ENCODE measurements at places on chromosomes 4 and X.

DNA sequence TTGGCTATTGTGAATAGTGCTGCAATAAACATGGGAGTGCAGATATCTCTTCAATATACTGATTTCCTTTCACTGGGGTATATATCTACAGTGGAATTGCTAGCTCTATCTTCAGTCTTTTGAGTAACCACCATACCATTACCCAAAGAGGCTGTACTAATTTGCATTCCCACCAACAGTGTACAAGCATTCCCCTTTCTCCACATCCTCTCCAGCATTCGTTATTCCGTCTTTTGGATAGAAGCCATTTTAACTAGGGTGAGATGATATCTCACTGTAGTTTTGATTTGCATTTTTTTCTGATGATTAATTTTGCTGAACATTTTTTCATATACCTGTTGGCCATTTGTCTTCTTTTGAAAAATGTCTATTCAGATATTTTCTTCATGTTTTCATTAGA lies 110.3 kb downstream of the PRDM5 start:
- no peak for DNase-seq

GRCh38 chrX:40661489-40661888 lies 14.1 kb upstream of the CXorf38 start:
- no peak for DNase-seq

- no peak for DNase-seq
Observed at GRCh38 chrX:40078489-40079227, 19.1 kb downstream of the BCOR start.

- DNase-seq = no peak
Observed at GRCh38 chr4:65416891-65417290, 253.4 kb downstream of the EPHA5 start.

- no peak for DNase-seq
Observed at GRCh38 chrX:117751155-117751554, 365.5 kb downstream of the KLHL13 start.

GRCh38 chr4:85498068-85498733 lies 23.3 kb downstream of the ARHGAP24 start:
- DNase-seq = peak; percentile 2

DNA sequence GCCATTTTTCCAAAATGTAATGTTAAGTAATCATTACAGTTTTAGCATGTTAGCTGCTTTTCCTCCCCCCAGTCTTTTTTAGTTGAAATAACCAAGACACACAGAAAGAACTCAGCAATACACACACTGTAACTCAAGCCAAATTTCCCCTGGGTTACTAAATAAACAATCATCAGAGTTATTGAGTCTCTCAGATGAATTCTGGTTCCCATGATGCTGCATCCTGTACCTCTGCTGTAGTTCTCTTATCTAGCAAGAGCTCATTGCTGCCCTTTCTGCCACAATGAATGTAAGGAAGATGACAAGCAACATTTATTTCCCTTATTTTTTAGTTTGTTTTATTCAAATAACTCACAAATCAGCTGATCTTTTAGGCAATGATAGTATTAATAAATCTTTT lies 185.1 kb downstream of the ARHGAP6 start:
- DNase-seq = no peak

GRCh38 chr4:20623939-20624338 lies 76.3 kb upstream of the PACRGL start:
- no peak for DNase-seq

DNA sequence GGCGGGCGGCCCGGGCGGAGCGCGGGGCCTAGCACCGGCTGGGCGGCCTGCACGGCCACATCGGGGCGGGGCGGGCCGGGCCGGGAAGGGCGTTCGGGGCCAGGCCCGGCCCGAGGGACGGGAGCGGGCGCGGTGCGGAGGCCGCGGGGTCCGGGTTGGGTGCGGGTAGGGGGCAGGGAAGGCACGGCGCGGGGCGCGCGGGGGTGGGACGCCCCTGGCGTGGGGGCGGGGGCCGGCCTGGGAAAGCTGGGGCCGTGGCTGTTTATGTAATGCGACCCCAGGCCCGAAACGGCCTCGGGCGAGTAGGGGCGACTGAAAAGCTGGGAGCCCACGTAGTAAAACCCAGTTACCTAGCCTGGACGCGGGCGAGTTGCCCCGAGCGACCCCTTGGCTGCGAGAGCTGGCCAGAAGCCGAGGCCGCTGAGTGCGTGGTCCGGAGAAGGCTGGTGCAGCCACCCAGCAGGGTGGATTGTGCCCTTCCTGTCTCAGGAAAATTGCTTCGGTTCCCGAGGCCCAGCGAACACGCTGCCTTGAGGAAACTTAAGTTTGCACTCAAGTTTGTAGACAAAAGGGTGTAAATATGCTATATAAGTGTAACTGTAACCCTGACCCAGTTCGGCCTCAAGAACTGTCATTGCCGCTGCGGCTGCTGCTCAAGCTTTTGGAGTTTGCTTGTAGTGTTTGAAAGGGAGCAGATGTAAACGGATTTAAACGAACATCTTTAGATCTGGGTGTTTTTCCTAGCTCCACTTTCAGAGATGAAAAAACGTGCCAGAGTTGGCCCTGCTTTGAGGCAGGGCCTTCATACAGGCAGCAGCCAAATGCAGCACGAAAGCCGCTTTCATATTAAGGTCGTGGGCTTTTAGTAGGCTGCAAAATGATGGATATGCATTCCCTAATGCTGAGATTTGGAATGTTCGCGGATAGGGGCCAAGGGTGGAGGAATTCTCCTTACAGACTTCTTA lies 674 bp downstream of the SEC24B start:
- DNase-seq = peak; percentile 13

DNA sequence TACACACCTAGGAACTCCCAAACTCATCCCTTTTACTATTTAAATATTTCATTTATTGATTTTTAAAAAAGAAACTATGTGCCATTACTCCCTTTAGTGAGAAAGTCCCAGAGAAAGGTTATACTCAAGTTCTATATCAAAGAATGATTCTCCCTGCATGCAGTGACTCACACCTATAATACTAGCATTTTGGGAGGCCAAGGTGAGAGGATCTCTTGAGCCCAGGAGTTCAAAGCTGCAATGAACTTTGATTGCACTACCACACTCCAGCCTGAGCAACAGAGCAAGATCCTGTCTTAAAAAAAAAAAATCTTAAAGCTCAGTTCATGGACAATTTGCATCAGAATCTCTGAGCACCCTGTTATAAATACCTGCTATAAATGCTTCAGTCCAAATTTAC lies 9.2 kb upstream of the RBPJ start:
- DNase-seq = no peak

- DNase-seq = no peak
Observed at GRCh38 chr4:100314057-100314456, 123.8 kb upstream of the DDIT4L start.

GRCh38 chr4:186298031-186298647 lies 32.1 kb downstream of the F11 start:
- DNase-seq = no peak

- no peak for DNase-seq
Observed at GRCh38 chr4:26124753-26125321, 196.0 kb upstream of the RBPJ start.

GRCh38 chr4:121788896-121789295 lies 12.2 kb upstream of the EXOSC9 start:
- no peak for DNase-seq

DNA sequence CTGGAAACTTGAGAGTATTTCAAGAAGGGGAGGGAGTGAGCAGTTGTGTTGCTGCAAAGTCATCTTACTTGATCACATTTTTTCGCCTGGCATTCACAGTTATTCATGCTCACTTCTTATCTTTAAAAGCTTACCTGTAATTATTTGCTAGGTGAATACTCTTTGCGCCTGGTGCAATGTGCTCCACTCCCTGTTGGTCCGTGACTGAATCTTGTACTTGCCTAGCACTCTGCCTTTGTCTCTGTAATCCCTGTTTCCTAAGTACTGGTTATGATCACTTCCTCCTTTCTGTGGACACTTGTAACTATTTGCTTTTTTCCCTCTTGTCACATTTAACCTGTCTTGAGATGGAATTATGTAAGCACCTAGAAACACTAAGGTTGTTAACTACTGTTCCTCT lies 5.8 kb downstream of the BMP2K start:
- DNase-seq = no peak

DNA sequence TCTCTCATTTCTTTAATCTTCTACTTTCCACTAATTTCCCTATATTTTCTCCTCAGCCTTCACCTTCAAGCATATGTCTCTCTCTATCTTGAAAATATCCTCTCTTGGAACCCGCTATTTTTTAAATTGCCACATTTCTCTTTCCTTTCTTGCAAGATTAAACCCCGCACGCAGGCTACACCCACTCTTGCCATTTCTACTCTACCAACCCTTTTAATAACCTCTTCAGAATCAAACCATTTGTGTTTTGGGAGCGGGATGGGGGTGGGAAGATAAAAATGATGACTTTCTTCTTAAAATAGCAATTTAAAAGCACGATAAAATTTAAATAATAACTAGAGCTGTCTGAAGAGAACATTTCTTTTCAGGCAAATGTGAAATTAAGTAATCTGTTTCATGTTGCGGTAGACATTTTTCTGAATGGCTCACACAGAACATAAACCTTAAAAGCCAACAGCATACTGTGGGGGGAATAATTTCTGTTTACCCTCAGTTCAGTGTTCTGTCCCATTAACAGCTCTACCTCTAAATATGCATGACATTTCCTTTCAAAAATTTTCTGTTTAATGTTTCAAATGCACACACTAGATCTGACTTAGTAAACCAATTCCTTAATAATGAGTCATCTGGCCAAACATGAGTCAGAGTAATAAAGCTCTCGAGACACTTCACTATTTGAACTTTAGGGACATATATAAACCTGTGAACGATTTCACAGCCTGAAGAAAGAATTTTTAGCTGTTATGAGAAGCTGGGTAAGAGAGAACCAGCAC lies 20.5 kb downstream of the ARSJ start:
- DNase-seq = no peak

DNA sequence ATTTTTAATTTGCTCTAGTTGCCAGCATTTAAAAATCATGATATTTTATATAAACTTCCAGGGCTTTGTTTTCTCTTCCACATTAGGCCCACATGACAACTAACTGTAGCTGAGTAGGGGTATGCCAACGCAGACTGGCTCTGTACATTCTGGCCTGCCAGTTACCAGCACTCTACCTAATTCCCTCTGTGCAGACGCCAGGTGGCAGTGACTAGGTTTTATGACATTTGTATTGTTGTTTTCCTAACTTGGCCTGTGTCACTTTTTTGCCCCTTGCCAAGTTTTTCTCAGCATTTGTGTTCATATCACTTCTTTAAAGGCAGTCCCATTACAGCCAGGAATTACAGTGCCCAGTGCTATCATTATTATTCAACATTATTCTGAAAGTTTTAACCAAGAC lies 347.5 kb downstream of the NKX6-1 start:
- no peak for DNase-seq
